ENCODE measurements at places on chromosomes 2 and 18. TPM values are rescaled to one million over a fixed set of nuclear protein-coding genes. Genes with fewer than 3 reads are reported as not detected.

GRCh38 chr2:36013064-36013463, 342.5 kb upstream of the CRIM1 start:
- H3K4me1 ChIP-seq, result no peaks in the 10 kb centered on the region
- no peak overlapping the region for H3K4me3 ChIP-seq
- no peaks in the 10 kb centered on the region for H3K36me3 ChIP-seq
- DNase-seq, result no peak

DNA sequence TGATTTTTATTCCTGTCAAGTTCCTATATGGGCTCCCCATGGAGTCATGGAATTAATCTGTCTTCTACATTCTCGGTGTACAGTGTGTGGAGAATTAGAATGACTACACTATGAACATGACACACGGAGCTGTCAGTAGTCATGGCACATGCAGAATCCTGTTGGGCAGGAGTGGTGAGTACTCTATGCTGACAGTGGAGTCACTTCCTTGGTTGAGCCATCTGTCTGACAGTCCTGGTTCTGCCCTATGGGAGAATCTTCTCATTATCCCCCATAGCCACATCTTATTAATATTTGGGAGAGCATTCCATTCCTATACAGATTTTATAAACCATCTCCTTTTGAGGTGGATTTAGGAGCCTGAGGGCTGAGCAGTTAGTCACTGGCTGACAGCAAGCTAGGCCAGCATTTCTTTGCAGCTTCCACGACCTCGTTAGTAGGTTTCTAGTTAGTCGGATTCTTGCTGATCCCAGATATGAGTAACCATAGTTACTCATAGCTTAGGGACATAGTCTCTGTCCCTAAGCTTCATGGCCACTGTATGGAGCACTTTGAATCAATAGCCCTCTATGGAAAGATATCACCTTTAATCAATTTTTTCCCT, 90.6 kb downstream of the MDH1 start:
- peaks cover 18% of the 10 kb centered on the region for H3K4me1 ChIP-seq
- DNase-seq, result no peak
- H3K27me3 ChIP-seq, result peaks cover 6% of the 10 kb centered on the region
- no peak overlapping the region for H3K27ac ChIP-seq

- no peak overlapping the region for H3K4me3 ChIP-seq
- no peaks in the 10 kb centered on the region for H3K36me3 ChIP-seq
- H3K27me3 ChIP-seq, result peaks cover 14% of the 10 kb centered on the region
- DNase-seq, result no peak
- H3K27ac ChIP-seq, result no peak overlapping the region
These were observed 93.0 kb upstream of the ODC1 start for GRCh38 chr2:10541081-10541480.

- H3K36me3 ChIP-seq, result no peaks in the 10 kb centered on the region
- H3K27me3 ChIP-seq, result no peaks in the 10 kb centered on the region
- no peak overlapping the region for H3K4me3 ChIP-seq
- no peak overlapping the region for H3K27ac ChIP-seq
These were observed 46.1 kb downstream of the SRD5A2 start for GRCh38 chr2:31534636-31535035.

- DNase-seq, result no peak
- no peaks in the 10 kb centered on the region for H3K4me1 ChIP-seq
- no peak overlapping the region for H3K4me3 ChIP-seq
- H3K27ac ChIP-seq, result no peak overlapping the region
These were observed 342.3 kb upstream of the TMEFF2 start for GRCh38 chr2:192536922-192537624.

- no peak overlapping the region for H3K4me3 ChIP-seq
- no peak for DNase-seq
- H3K27me3 ChIP-seq, result peaks cover 66% of the 10 kb centered on the region
These were observed 5.0 kb upstream of the EVA1A start for GRCh38 chr2:75565472-75566462.

GRCh38 chr2:40317761-40318160, 134.1 kb downstream of the SLC8A1 start:
- no peak overlapping the region for H3K27ac ChIP-seq
- peaks cover 6% of the 10 kb centered on the region for H3K27me3 ChIP-seq
- H3K4me1 ChIP-seq, result no peaks in the 10 kb centered on the region
- no peak for DNase-seq
- no peaks in the 10 kb centered on the region for H3K36me3 ChIP-seq
- H3K4me3 ChIP-seq, result no peak overlapping the region

The SIX2 gene
- total RNA-seq, result 0.12 TPM

DNA sequence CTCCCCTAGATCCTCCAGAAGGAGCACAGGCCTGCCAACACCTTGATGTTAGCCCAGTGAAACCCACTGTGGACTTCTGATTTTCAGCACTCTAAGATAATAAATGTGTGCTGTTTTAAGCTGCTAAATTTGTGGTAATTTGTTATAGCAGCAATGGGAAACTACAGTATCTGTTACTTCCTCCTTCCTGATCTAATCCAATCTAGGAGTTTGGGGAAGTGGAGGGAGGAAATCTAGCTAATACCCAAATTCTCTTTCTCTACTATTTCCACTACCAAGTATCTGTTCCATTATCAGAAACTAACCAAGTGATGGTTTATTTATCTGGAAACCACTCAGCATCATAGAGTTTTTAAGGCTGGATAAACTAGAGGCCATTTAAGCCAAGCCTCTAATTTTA, 64.9 kb downstream of the AFF3 start:
- DNase-seq, result no peak
- H3K4me1 ChIP-seq, result no peaks in the 10 kb centered on the region
- H3K36me3 ChIP-seq, result no peaks in the 10 kb centered on the region
- H3K4me3 ChIP-seq, result no peak overlapping the region

DNA sequence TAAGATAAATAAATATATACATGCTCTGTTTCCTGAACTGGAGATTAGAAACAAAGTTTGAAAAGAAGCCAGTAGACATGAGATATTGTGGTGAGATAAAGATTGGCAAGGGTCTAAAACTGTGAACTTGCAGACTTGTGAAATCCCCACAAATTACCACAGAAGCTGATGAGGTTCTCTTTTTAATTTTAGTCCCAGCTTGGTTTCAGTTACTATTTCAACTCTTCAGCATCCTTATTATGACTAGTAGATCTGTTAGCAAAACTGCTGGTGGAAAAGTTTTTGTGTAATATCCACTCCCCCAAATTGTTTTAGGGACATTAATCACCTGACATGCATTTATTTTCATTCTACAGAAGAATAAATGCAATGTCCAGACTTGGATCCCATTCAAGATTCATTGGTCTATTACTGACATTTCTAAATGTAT, 20.8 kb downstream of the RASGRP3 start:
- no peaks in the 10 kb centered on the region for H3K36me3 ChIP-seq
- peaks cover 48% of the 10 kb centered on the region for H3K4me1 ChIP-seq
- H3K27ac ChIP-seq, result no peak overlapping the region
- H3K27me3 ChIP-seq, result peaks cover 33% of the 10 kb centered on the region
- no peak overlapping the region for H3K4me3 ChIP-seq

DNA sequence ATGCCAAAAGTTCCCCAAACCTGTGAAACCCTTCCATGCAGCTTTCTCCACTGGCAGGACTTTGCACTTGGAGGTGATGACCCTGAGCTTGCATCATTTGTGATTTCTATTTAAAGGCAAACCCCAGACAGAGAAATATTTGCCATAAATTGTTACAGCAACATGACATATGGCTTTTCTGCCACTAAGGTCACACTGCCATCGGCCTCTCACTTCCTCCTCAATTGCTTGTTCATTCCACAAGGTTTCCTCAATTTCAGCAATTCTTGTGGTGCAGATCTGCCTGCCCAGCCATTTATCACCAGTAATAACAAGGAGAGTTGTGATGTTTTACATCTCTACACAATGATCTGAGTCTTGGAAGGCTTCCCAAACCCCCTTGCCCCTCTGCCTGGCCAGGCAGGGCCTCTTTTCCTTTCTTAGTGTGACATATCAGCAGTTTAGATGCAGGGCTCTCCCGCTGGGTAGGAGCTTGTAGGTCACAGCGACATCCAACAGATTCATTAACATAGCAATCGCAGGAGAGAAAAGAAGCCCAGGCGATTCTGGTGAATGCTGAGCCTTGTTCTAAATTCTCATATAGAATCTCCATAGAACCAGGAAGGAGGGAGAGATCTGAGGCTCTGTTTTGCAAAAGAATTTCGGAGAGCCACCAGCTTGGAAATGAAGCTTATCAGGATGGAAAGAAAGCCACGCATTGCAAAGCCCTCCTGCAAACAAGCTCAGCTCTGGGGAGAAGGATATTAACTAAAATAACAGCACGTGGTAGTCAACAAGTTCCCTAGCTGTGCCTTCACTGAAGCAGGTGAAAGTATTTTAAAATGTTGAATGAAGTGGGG, 46.7 kb upstream of the ITGA6 start:
- H3K4me3 ChIP-seq, result no peak overlapping the region
- no peak for DNase-seq
- H3K27me3 ChIP-seq, result no peaks in the 10 kb centered on the region
- H3K36me3 ChIP-seq, result peaks cover 3% of the 10 kb centered on the region
